Stimulated activated CD8-positive, alpha-beta memory T cell treated with anti-CD3 and anti-CD28 coated beads, Interleukin-12 subunit alpha, Interleukin-12 subunit beta, amount 100 ng/mL, for 1 hour (primary cell): ENCODE measurements at places on chromosomes 12 and 14.

DNA sequence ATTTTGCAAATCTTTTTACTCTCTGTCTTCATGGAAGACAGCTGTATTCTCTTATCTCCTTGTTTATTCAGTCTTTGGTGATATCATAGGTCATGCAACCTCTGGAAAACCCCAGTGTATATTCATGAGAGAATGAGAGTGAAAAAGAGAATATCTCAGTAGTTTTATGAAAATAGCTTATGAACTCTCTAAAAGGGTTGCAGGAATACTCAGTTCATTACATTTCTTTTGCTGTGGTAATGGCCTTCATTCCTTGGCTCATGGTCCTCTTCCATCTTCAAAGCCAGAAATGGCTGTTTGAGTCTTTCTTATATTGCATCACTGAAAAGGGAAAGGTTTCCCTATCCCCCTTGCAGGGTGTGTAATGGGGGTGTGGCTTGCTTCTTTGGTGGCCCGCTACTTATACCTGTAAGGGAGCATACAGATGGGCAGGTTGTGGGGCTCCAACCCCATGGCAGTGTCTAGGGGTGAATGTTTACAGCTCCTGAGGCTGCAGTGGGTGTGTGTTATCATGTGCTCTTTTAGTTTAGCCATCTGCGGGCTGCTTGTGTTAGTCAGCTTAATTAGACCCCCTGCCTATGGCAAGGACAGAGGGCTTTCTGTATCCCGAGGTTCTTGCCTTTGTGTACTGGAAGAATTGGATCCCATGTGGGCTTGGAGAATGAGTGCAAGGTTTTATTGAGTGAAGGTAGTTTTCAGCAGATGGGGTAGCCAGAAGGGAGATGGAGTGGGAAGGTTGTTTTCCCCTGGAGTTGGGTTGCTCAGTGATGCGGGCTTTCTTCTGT lies 150.2 kb downstream of the CCDC91 start:
- DNase-seq = no peak

- DNase-seq = no peak
Observed at GRCh38 chr12:39375206-39375808, 67.6 kb downstream of the KIF21A start.

- DNase-seq = no peak
Observed at GRCh38 chr12:54147186-54147585, 41.6 kb downstream of the SMUG1 start.

- no peak for DNase-seq
Observed at GRCh38 chr14:105145381-105146180, 23.0 kb downstream of the JAG2 start.
